H9 (cell line): ENCODE measurements at places on chromosomes 12 and 14. TPM values are rescaled to one million over a fixed set of nuclear protein-coding genes. Genes with fewer than 3 reads are reported as not detected.
A peak's percentile ranks its signal among the peaks of the same experiment; 100 is the strongest.

CAPZA3 gene
- total RNA-seq: not detected in 2 replicates

C12orf50 gene
- 0.17 TPM in 1 of 2 replicates, not detected in the other for total RNA-seq

INSM2 gene
- not detected in 2 replicates for total RNA-seq

TAMALIN gene
- 1.1 and 1.2 TPM in 2 replicates for total RNA-seq

MIP gene
- total RNA-seq: 0.17 TPM in 1 of 2 replicates, not detected in the other

KLRC2 gene
- total RNA-seq: not detected in 2 replicates

TAS2R46 gene
- 0.88 and 1.2 TPM in 2 replicates for total RNA-seq

C12orf60 gene
- 1.6 and 1.9 TPM in 2 replicates for total RNA-seq

ARHGAP9 gene
- 3.7 and 4.4 TPM in 2 replicates for total RNA-seq

KCNA5 gene
- total RNA-seq: 0.09 and 0.22 TPM in 2 replicates

FIGNL2 gene
- 19.5 and 19.7 TPM in 2 replicates for total RNA-seq

GRCh38 chr12:49939707-49940106 is 10.8 kb upstream of the AQP2 start:
- H3K36me3 ChIP-seq: no peaks in the 10 kb centered on the region; the same call in 2 of the 3 replicates
- no peak overlapping the region for H3K27ac ChIP-seq
- no peaks in the 10 kb centered on the region for H3K27me3 ChIP-seq
- H3K4me3 ChIP-seq: no peak overlapping the region
- DNase-seq: peak; percentile 27
- no peaks in the 10 kb centered on the region for H3K4me1 ChIP-seq

GRCh38 chr14:54928216-54928615 is 25.6 kb upstream of the GCH1 start:
- no peak for DNase-seq
- no peaks in the 10 kb centered on the region for H3K27me3 ChIP-seq
- no peak overlapping the region for H3K4me3 ChIP-seq

DNA sequence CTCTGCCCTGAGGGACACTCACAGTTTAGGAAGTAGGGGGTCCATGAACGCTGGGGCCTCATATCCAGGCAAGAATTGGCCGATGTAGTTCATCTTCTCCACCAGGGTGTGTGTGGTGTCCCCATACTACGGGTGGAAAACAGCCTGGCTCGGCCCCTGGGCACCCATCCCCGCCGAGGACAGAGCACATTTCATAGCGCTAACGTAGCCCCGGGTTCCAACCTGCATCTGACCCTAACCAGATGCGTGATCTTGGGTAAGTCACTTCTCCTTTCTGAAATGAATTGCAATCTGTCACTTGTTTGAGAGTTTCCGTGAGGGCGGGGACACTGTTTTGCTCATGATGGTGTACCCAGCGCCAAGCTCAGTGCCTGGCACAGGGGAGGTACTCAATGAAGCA is 9.0 kb downstream of the HPD start:
- no peak for DNase-seq
- H3K27me3 ChIP-seq: no peaks in the 10 kb centered on the region
- H3K4me1 ChIP-seq: no peaks in the 10 kb centered on the region
- no peak overlapping the region for H3K27ac ChIP-seq

GRCh38 chr12:45331552-45331951 is 115.7 kb downstream of the ANO6 start:
- peaks cover 5% of the 10 kb centered on the region; the same call in 1 of the 2 replicates for H3K36me3 ChIP-seq
- peaks cover 2% of the 10 kb centered on the region; the same call in 1 of the 2 replicates for H3K4me1 ChIP-seq
- no peak overlapping the region for H3K4me3 ChIP-seq
- DNase-seq: no peak
- H3K27me3 ChIP-seq: no peaks in the 10 kb centered on the region
- no peak overlapping the region for H3K27ac ChIP-seq

- H3K27me3 ChIP-seq: no peaks in the 10 kb centered on the region
- H3K4me3 ChIP-seq: no peak overlapping the region
- H3K27ac ChIP-seq: no peak overlapping the region
- no peaks in the 10 kb centered on the region for H3K36me3 ChIP-seq
These were observed 15.7 kb downstream of the ASPG start for GRCh38 chr14:104101086-104101621.

DNA sequence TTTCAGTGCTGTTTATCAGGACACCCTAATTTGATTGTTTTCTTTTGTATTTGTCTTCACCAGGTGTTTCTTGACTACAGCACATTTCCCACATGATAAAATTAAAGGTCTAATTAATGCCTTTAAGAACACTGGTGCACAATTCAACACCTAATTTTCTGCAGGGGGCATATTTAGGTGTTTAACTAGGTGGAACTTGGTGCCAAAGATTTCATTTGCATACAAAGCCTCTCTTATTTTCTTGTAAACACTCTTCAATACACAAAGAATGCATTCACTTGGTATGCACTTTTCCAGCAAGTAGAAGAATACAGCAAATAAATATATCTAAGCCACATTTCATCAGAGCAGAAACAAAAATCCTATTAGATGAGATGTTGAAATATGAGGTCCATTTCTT is 646.2 kb upstream of the FOXG1 start:
- H3K27ac ChIP-seq: no peak overlapping the region
- H3K36me3 ChIP-seq: no peaks in the 10 kb centered on the region
- no peak for DNase-seq
- H3K27me3 ChIP-seq: peaks cover 25% of the 10 kb centered on the region; the same call in 1 of the 2 replicates
- no peak overlapping the region; the same call in 2 of the 3 replicates for H3K4me3 ChIP-seq

- no peak overlapping the region for H3K4me3 ChIP-seq
- DNase-seq: peak; percentile 90
- H3K27ac ChIP-seq: no peak overlapping the region
- no peaks in the 10 kb centered on the region for H3K36me3 ChIP-seq
- no peaks in the 10 kb centered on the region for H3K27me3 ChIP-seq
- peaks cover 6% of the 10 kb centered on the region; the same call in 1 of the 2 replicates for H3K4me1 ChIP-seq
These were observed 132.2 kb downstream of the ANO4 start for GRCh38 chr12:100926669-100927248.

- H3K4me3 ChIP-seq: no peak overlapping the region
- no peaks in the 10 kb centered on the region for H3K27me3 ChIP-seq
- H3K27ac ChIP-seq: no peak overlapping the region
- peaks cover 2% of the 10 kb centered on the region; the same call in 1 of the 2 replicates for H3K36me3 ChIP-seq
- no peak for DNase-seq
- no peaks in the 10 kb centered on the region for H3K4me1 ChIP-seq
These were observed 126.4 kb downstream of the RIMBP2 start for GRCh38 chr12:130589540-130590317.

- H3K27ac ChIP-seq: no peak overlapping the region
- peaks cover 19% of the 10 kb centered on the region for H3K36me3 ChIP-seq
- DNase-seq: no peak
- no peak overlapping the region for H3K4me3 ChIP-seq
- H3K4me1 ChIP-seq: no peaks in the 10 kb centered on the region; the same call in 1 of the 2 replicates
- no peaks in the 10 kb centered on the region for H3K27me3 ChIP-seq
These were observed 56.2 kb upstream of the RESF1 start for GRCh38 chr12:31903025-31903424.

DNA sequence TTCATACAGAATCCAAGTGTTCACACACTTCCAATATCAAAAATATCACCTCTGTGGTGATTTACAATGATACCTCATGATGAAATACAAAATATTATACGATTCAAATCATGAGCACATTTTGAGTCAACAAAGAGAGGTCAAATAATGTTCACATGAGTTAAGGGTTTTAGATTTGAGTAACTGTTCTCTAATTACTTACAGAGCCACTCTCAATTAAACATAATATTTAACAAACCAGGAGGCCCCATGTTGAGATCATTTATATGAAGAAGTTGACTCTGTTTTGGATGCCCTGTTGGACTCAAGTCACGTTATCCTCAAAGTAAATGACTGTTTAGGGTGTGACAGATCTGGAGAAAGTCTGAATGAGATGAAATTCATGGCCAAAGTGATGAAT is 53.5 kb downstream of the NUAK1 start:
- no peak for DNase-seq
- peaks cover 8% of the 10 kb centered on the region; the same call in 2 of the 3 replicates for H3K36me3 ChIP-seq
- H3K4me1 ChIP-seq: peaks cover 4% of the 10 kb centered on the region; the same call in 1 of the 2 replicates
- H3K4me3 ChIP-seq: no peak overlapping the region
- H3K27me3 ChIP-seq: no peaks in the 10 kb centered on the region
- H3K27ac ChIP-seq: no peak overlapping the region

- H3K4me1 ChIP-seq: peaks cover 2% of the 10 kb centered on the region; the same call in 1 of the 2 replicates
- DNase-seq: no peak
- no peaks in the 10 kb centered on the region for H3K36me3 ChIP-seq
- no peak overlapping the region for H3K27ac ChIP-seq
- H3K4me3 ChIP-seq: no peak overlapping the region
These were observed 2.2 kb upstream of the ZC2HC1C start for GRCh38 chr14:75067212-75067611.

GRCh38 chr14:90665321-90666000 is 150.8 kb downstream of the TTC7B start:
- H3K4me1 ChIP-seq: no peaks in the 10 kb centered on the region; the same call in 1 of the 2 replicates
- no peak for DNase-seq
- no peak overlapping the region for H3K27ac ChIP-seq
- H3K4me3 ChIP-seq: no peak overlapping the region
- H3K27me3 ChIP-seq: no peaks in the 10 kb centered on the region
- peaks cover 8% of the 10 kb centered on the region for H3K36me3 ChIP-seq

DNA sequence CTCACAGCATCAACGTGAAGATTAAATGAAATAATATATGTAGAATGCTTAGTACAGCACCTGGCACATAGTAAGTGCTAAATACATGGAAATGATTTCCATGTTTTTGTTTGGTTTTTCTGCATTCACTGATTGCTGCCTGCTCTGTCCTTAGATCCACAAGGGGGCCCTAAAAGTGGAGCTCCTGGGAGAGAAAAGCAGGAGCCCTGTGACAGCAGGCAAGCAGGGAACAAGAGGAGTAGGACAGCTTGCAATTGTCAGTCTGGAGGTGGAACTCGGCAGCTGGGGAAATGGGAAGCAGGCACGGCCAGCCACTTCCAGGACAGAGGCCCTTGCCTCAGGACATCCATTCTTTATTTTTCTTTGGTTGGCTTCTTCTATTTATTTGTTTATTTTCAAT is 292.9 kb downstream of the BMP4 start:
- no peak overlapping the region for H3K4me3 ChIP-seq
- no peak overlapping the region for H3K27ac ChIP-seq
- no peaks in the 10 kb centered on the region for H3K27me3 ChIP-seq
- no peaks in the 10 kb centered on the region for H3K4me1 ChIP-seq

DNA sequence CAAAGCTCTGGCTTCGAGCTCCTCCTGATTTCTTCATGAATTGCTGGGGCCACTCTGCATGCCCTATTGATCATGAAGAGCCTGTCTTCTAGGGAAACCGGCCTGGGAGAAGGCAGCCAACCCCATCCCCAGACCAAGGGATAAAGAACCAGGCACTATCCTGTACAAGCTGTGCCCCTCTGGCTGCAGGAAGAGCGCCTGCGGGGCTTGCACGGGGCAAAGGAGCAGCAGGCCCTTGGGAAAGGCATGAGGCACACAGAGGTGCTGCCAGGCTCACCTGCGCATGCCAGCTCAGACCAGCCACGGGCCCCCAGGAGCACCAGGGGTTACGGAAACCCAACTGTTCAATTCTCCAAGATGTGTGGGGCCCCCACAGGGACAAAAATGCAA is 2.1 kb downstream of the ITPK1 start:
- H3K4me3 ChIP-seq: peak overlapping the region; percentile 95
- H3K36me3 ChIP-seq: no peaks in the 10 kb centered on the region; the same call in 2 of the 3 replicates
- H3K4me1 ChIP-seq: peaks cover 6% of the 10 kb centered on the region; the same call in 1 of the 2 replicates

GRCh38 chr12:117080661-117081144 is 18.5 kb downstream of the TESC start:
- DNase-seq: no peak
- peaks cover 2% of the 10 kb centered on the region; the same call in 1 of the 2 replicates for H3K4me1 ChIP-seq
- H3K4me3 ChIP-seq: no peak overlapping the region
- H3K27ac ChIP-seq: no peak overlapping the region

GRCh38 chr12:54300225-54300731 is 537 bp downstream of the NFE2 start:
- H3K27me3 ChIP-seq: peaks cover 7% of the 10 kb centered on the region; the same call in 1 of the 2 replicates
- H3K27ac ChIP-seq: no peak overlapping the region
- H3K4me1 ChIP-seq: peaks cover 11% of the 10 kb centered on the region; the same call in 1 of the 2 replicates

GRCh38 chr12:51421266-51421884 is 3.3 kb upstream of the SLC4A8 start:
- no peaks in the 10 kb centered on the region for H3K36me3 ChIP-seq
- H3K27me3 ChIP-seq: no peaks in the 10 kb centered on the region
- no peak overlapping the region for H3K4me3 ChIP-seq
- no peak overlapping the region for H3K27ac ChIP-seq
- DNase-seq: peak; percentile 77
- no peaks in the 10 kb centered on the region; the same call in 1 of the 2 replicates for H3K4me1 ChIP-seq

- no peaks in the 10 kb centered on the region for H3K36me3 ChIP-seq
- no peak for DNase-seq
- peaks cover 17% of the 10 kb centered on the region; the same call in 1 of the 2 replicates for H3K4me1 ChIP-seq
- no peak overlapping the region for H3K4me3 ChIP-seq
- no peak overlapping the region for H3K27ac ChIP-seq
These were observed 38.0 kb downstream of the CCDC60 start for GRCh38 chr12:119372540-119372939.

GRCh38 chr12:87756721-87757120 is 272.5 kb downstream of the C12orf50 start:
- no peak for DNase-seq
- no peaks in the 10 kb centered on the region for H3K4me1 ChIP-seq
- no peak overlapping the region for H3K27ac ChIP-seq
- no peaks in the 10 kb centered on the region for H3K27me3 ChIP-seq
- no peak overlapping the region for H3K4me3 ChIP-seq
- H3K36me3 ChIP-seq: no peaks in the 10 kb centered on the region

GRCh38 chr12:121769297-121769830 is 24.1 kb downstream of the RHOF start:
- no peaks in the 10 kb centered on the region for H3K27me3 ChIP-seq
- H3K27ac ChIP-seq: no peak overlapping the region
- H3K4me3 ChIP-seq: no peak overlapping the region
- no peaks in the 10 kb centered on the region for H3K4me1 ChIP-seq
